NCI-H345 (cell line): ENCODE measurements at places on chromosomes 3 and 15.

DNA sequence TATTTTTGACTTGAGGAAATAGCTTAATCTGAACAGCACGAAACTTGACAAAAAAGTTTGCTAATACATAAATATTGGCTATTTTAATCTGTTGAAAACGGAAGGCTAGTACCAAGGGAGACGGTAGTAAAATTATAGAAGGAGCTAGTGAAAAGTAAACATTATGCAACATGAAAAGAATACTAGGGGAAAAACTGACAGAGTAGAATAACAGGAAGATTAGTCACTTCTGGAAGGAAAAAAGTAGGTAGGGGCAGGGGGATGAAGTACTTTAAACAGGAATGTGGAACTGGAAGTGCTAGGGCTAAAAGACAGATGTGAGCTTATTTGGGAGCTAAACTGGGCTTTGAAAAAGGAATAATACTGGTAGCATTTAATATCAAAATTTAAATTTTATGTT lies 60.1 kb downstream of the MBNL1 start:
- no peak for DNase-seq

GRCh38 chr3:150582620-150583019 lies 20.5 kb upstream of the SELENOT start:
- DNase-seq: no peak

DNA sequence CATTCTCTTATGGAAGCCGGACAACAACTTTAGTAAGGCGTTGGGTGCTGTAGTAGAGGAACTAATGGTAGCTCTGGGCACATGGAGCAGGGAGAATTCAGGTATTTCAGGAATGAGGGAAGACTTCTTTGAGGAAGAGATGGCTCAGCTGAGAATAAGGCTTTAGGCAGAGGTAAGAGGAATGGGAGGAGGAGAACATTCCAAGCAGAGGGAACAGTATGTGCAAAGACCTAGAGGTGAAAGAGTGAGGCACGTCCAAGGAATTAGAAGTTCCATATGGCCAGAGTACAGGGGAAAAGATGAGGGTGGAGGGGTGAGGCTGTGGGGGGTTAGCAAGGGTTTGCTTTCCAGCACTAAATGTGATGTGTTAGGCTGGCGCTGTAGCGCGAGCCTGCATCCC lies 1.6 kb upstream of the SV2B start:
- DNase-seq: no peak

- DNase-seq: no peak
Measured at GRCh38 chr3:108820586-108820985, 2.0 kb upstream of the TRAT1 start.

DNA sequence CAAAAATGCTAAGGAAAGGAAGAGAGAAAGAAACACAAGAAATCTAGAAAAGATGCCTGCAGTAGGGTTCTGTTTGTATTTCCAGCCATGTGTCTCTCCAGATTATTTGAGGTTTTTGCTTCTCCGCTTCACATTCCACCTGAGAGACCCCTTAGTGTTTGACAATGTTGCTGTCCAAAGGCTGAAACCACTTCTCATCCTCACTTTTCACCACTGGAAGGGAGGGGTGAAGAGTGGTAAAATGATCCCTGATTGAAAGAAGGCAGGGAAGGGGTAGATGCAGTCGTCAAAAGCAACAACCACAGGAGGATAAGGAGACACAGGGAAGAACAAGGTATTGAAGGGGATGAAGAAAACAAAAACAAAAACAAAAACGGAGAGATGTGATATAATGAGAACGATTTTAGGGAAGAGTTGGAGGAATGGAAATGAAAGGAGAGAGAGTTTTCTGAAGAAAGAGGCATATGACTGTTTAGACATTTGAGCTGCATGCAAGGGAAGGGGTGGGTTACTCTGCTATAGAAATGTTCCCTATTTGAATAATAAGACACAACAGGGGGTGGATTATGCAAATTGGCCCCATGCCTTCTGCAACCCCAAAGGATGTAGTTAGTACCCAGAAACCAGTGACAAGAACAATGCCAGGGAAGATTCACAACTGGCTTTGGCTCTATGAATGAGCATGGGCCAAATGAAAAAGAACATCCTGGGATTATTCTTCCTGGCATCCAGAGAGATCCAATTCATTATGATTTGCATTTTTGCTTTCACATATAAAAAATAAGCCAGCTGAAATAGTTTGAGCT lies 235.9 kb downstream of the GAP43 start:
- no peak for DNase-seq

GRCh38 chr15:44199393-44199792 lies 4.3 kb upstream of the FRMD5 start:
- no peak for DNase-seq
